Naive thymus-derived CD4-positive, alpha-beta T cell (primary cell): ENCODE measurements at places on chromosomes 13 and 19.

- H3K36me3 ChIP-seq: no peaks in the 10 kb centered on the region
- no peak for DNase-seq
- H3K4me1 ChIP-seq: no peaks in the 10 kb centered on the region
- no peak overlapping the region for H3K4me3 ChIP-seq
Observed at GRCh38 chr13:27601803-27602202, 18.5 kb downstream of the LNX2 start.

DNA sequence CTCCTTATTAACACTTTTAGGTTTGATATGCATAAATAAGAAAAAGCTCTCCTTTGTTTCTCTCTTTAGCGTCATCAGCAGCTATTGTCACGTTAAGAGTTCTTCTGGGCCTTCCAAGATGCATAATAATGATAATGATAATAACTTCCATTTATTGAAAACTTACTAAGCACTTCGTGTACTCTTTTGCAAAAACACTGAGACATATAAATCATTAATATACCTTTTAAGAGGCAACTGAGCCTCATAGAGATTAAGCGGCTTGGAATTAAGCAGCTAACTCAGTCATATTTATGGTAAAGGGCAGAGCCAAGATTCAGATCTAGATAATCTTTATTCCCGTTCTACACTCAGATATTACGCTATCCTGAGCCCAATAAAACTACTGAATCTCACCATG, 1105.1 kb downstream of the OLFM4 start:
- DNase-seq: no peak
- no peak overlapping the region for H3K4me3 ChIP-seq
- H3K36me3 ChIP-seq: no peaks in the 10 kb centered on the region
- H3K27ac ChIP-seq: no peak overlapping the region

- H3K27me3 ChIP-seq: no peaks in the 10 kb centered on the region
- no peak for DNase-seq
- H3K27ac ChIP-seq: no peak overlapping the region
- H3K4me1 ChIP-seq: peaks cover 6% of the 10 kb centered on the region
- H3K36me3 ChIP-seq: no peaks in the 10 kb centered on the region
- H3K4me3 ChIP-seq: no peak overlapping the region
Observed at GRCh38 chr13:102587916-102588315, 8.9 kb upstream of the TPP2 start.

DNA sequence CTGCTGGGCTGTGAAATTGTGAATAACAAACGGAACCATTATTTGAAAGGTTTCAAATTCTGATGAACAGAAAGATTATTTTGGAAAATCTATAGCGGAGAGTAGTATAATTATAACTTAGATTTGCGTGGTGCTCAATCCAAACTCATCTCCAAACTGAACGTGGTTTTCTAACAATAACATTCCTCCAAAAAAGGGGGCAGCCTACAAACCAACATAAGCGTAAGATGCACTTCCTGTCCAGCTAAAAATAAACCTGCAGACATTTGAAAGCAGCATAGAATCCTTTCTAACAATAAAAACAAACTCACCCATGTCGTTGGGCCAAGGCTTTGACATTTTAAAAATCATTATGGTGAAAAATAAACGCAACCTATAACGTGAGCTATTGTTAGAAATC, 178.4 kb downstream of the COL4A1 start:
- H3K4me1 ChIP-seq: no peaks in the 10 kb centered on the region
- no peaks in the 10 kb centered on the region for H3K36me3 ChIP-seq
- H3K4me3 ChIP-seq: no peak overlapping the region
- no peak for DNase-seq
- H3K27ac ChIP-seq: no peak overlapping the region

GRCh38 chr13:31649766-31650165, 89.6 kb upstream of the RXFP2 start:
- no peak for DNase-seq
- no peak overlapping the region for H3K4me3 ChIP-seq
- H3K27me3 ChIP-seq: no peaks in the 10 kb centered on the region
- no peaks in the 10 kb centered on the region for H3K4me1 ChIP-seq
